Stimulated activated CD4-positive, alpha-beta T cell treated with anti-CD3 and anti-CD28 coated beads, Interleukin-4, amount 100 ng/mL, for 24 hours (primary cell): ENCODE measurements at places on chromosomes 3 and 15.

DNA sequence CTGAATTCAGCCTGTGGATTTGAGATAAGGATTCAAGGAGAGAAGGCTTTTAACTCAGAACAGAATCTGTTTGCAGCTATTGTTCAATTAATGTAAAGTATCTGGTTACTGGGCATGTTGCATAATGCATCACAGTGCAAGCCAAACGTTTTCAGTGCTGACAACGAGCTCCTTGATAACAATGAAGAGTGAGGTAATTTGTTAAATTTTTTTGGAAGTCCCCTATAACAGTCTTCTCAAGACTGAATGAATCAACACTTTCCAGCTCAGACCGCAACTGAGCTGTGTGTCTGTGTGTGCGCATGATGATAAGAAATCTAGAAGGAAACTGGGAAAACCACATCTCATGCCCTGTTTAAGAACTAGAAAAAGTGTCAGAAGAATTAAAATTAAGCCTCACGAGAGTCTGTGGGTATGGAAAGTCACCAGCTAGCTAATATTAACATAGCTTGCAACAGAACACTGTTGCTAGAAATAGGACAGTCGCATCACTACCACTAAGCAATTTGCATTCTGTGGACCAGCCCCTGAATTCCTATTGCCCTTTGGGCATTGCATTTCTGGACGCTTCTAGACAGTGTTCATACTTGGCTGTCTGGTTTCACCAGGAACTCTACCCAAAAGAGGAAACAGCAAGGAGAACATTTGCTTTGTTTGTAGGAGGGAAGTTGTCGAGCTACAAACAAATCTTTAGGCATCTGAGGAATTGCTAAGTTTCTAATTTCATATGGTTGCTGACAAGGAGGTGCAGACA is 43.7 kb upstream of the ATP2C1 start:
- peak; percentile 67 for DNase-seq

- DNase-seq: no peak
Measured at GRCh38 chr3:172351895-172352466, 96.3 kb downstream of the GHSR start.

DNA sequence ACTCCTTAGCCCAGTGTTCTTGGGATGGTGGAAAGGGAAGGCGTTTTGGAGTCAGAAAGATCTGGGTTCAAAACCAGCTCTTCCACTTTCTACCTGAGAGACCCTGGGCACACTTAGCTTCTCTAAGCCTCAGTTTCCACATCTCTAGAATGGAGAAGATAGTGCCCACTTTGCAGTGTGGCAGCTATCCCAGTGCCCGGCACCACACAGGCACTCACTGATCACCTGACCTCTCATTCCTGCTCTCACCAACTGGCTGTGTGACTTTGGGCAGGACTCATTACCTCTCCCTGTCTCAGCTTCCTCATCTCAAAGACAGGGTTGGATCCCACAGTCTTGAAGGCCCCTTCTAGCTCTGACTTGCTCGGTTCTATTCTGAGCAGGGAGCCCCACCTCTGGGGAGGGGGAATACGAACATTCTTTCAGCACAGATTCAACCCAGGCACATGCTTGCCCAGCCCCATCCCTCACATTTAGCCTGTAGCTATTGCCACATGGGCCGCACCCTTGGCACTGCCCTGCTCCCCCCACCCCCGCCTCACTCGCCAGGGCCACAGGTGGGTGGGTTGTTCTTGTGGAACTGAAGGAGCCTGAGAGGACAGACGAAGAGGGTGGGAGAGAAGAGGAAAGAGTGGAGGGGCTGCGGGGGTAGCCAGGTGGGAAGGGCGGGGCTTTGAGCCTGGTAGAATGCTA is 39.2 kb downstream of the EPHB3 start:
- DNase-seq: no peak

DNA sequence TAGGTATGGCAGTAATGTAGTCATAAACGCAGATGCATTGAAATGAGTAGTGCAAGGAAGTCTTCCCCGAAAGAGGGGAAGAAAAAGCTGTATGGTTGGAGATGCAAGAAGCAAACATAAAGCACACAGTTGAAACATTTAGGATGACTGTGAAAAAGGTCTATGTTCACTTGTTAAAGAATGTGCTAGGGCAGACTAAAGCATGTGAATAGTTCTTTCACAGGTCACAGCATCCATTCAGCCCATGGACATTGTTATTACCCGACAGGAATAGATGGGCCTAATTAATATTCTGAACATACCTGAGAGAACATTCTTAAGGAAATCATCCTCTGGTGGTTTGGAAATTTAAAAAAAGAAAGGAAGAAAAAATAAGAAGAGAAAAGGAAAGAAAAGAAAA is 595.2 kb downstream of the ZIC1 start:
- no peak for DNase-seq

DNA sequence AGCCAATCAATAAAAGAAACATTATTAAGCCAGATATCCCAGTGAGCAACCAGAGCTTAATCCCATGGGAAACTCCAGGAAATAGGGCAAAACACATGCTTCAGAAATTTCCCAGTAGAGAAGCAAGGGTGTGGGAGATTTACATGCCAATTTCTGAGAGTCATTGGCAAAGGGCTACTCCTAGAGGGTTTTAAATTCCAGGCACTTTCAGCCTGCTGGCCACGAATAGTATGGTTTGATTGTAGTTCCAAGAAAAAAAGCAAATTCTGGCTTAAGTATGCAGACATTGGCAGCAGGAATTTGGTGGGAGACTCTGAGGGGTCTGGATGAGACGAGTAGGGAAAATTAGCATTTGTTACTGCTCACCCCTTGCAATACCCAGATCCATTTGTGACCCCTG is 402.1 kb upstream of the SUCLG2 start:
- no peak for DNase-seq

DNA sequence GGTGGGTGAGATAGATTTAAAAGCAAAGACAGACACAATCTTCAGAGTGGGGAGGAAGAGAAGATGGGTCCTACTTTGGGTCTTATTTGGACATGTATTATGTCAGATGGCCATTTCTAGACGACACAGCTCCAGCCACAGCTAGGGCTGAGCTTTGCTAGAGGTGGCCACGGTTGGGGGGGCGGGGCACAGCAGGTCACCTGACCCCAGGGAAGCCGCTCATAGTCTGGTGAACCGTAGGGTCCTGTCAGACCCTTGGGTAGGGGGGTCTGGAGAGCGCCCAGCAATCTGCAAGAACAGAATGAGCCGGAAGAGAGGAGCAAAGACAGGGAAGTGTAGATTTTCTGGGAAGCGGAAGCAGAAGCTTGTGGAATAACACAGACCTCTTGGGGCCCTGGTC is 6.6 kb downstream of the EPB42 start:
- DNase-seq: no peak

- no peak for DNase-seq
Measured at GRCh38 chr3:124812291-124813265, 74.6 kb downstream of the ITGB5 start.

GRCh38 chr3:30448450-30449289 is 157.7 kb upstream of the TGFBR2 start:
- DNase-seq: no peak
